Hematopoietic multipotent progenitor cell (in vitro differentiated cells): ENCODE measurements at places on chromosomes 11 and 22.

DNA sequence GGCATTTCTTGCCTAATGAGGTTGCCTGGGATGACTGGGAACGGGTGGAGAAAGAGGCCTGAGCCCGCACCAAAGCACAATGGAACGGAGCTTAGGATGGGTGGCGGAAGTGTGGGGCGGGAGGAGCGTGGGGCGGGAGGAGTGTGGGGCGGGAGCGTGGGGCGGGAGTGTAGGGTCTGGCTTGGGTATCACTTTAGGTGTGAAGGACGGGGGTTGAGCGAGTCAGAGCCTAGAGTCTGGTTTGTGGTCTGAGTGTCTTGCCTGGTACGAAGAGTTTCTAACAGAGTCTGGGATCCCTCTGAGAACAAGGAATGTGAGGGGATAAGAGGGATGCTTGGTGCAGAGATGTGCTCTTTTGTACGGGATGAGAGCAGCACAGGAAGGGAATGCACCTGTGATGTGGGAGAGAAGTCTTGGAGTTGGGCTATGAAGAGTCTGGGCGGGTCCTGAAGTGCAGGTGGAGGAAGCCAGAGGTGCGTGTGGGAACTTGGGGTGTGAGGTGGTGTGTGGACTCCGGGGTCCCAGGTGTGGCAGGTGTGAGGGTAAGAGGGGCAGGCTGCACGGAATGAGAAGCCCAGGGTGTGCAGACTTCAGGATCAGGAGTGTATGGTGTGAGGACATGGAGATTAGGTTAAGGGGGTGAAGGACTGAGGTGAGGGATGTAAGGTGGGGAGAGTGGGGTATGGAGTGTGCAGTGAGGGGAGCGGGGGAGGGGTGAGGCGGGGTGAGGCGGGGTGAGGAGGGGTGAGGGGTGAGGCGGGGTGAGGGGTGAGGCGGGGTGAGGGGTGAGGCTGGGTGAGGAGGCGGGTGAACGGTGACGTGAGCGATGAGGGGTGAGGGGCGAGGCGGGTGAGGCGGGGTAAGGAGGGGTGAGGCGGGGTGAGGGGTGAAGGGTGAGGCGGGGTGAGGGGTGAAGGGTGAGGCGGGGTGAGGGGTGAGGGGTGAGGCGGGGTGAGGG lies 1.0 kb downstream of the SYCE3 start:
- no peak for DNase-seq

DNA sequence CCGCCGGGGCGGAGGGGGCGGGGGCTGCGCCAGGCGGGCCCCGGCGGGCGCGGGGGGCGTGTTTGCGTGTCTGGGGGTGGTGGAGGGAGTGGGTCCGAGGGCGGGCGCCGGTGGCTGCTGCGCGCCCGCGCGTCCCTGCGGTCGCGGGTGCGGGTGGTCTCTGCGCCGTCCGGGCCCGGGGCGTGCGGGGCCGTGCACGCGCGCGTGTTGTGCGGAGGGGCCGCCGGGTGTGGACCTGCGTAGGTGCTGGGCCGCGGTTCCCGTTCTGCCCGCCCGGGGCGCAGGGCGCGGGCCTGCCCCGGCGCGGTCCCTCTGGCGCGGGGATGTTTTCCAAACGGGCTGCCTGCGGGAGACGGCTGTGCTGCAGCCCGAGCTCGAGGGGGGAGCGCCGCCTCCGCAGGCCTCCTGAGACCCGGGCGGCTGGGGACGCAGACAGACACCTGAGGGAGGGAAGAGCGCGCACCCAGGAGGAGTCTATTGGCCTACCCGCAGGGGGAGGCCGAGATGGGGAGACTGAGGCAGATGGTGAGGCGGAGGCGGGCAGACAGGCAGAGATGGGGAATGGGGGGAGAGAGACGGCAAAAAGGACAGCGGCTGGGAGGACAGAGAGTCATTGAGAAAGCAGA lies 442 bp downstream of the PELI3 start:
- peak; percentile 45 for DNase-seq

- DNase-seq = no peak
Measured at GRCh38 chr11:13680501-13681264, 12.2 kb downstream of the FAR1 start.

- DNase-seq = no peak
Measured at GRCh38 chr11:94583866-94584500, 16.8 kb downstream of the PIWIL4 start.

DNA sequence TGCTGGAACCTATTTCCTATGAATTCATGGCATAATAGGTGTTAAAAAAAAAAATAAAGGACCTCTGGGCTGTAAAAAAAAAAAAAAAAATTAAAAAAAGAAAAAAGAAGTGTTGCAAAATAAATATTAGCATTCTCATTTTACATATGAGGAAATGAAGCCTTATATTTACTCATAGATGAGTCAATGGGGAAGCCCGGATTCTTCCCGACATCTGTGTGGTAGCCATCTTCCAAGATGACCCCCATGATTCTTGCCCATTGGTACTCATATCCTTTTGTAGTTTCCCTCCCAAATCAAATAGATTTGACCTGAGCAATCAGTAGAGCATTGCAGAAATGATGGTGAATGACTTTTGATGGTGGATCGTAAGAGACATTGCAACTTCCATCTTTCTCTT lies 3.0 kb upstream of the SWAP70 start:
- DNase-seq = no peak

GRCh38 chr11:4589017-4589416 lies 4.8 kb upstream of the OR52I1 start:
- DNase-seq = no peak

GRCh38 chr11:132601875-132602274 lies 930.4 kb downstream of the OPCML start:
- no peak for DNase-seq

GRCh38 chr11:120064341-120064740 lies 73.6 kb downstream of the TRIM29 start:
- DNase-seq = no peak

GRCh38 chr22:22404598-22405284 lies 103.8 kb downstream of the ZNF280B start:
- DNase-seq = no peak

GRCh38 chr11:120389693-120390584 lies 53.7 kb downstream of the ARHGEF12 start:
- DNase-seq = no peak

DNA sequence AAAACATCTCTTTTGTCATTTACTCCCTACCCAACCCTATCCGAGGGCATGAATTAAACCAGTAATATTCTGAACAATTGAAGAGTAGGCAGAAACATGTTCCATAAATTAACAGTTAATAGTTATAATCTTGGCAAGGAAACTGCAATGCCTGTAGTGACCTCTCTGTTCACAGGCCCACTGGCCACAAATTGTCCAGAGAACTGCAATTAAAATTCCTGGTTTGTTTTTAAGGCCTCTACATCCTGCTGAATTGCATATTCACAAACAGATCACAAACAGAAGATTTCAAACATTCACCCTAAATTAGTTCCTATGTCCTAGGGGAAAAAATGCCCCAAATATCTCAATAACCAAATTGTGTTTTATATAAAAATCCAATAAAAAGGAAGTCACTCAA lies 143.2 kb upstream of the TRPC6 start:
- DNase-seq = no peak

- no peak for DNase-seq
Measured at GRCh38 chr11:84372381-84372950, 1086.3 kb upstream of the CCDC90B start.

- DNase-seq = no peak
Measured at GRCh38 chr22:20055144-20055543, 24.9 kb upstream of the DGCR8 start.

- no peak for DNase-seq
Measured at GRCh38 chr22:28030473-28030872, 111.4 kb upstream of the PITPNB start.

DNA sequence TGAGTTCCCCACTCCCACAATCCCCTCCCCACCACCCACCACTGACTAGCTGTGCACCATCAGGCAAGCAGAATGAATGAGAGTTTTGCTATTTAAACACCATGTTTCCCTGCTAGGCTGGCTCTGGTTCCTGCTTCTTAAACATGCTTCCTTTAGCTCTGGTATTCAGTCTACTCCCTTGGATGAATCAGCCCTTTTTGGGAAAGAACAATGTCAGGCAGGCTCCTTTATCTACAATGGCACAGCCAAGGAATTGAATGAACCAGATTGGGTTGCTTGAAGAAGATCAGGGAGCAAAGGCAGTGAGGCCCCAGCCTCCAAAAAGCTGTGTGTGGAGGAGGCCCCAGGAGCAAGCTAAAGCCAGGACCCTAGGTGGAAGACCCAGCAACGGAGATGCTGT lies 92.9 kb upstream of the ISX start:
- no peak for DNase-seq
